ENCODE measurements at places on chromosomes 13 and 19.
A peak's percentile ranks its signal among the peaks of the same experiment; 100 is the strongest.

- no peak for DNase-seq
Measured at GRCh38 chr19:4889034-4889815, 13.5 kb downstream of the ARRDC5 start.

- DNase-seq = no peak
Measured at GRCh38 chr13:51825681-51826254, 19.2 kb downstream of the TMEM272 start.

- no peak for DNase-seq
Measured at GRCh38 chr19:29260477-29261317, 47.7 kb upstream of the UQCRFS1 start.

- no peak for DNase-seq
Measured at GRCh38 chr13:91126806-91127205, 220.7 kb upstream of the MIR17HG start.

- DNase-seq = no peak
Measured at GRCh38 chr13:111304041-111304544, 16.3 kb upstream of the TEX29 start.

GRCh38 chr13:38530492-38530891 lies 156.4 kb upstream of the FREM2 start:
- no peak for DNase-seq

DNA sequence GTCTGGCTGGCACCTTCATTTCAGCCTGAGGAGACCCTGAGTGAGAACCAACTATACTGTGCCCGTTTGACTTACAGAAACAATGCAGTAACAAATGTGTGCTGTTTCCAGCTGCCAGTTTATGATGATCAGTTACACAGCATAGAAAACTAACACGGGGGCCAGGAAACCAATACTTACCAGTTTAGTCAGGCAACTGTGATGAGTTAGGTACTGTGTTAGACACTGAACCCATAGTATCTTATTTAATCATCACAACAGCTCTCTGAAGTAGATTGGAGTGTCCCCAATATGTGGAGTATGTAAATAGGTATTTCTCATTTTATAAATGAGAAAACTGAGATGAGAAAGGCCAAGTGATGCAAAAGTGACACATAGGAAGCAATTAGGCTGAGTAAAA lies 620.9 kb upstream of the KLF12 start:
- no peak for DNase-seq

- no peak for DNase-seq
Measured at GRCh38 chr13:59771272-59771671, 392.5 kb downstream of the DIAPH3 start.

DNA sequence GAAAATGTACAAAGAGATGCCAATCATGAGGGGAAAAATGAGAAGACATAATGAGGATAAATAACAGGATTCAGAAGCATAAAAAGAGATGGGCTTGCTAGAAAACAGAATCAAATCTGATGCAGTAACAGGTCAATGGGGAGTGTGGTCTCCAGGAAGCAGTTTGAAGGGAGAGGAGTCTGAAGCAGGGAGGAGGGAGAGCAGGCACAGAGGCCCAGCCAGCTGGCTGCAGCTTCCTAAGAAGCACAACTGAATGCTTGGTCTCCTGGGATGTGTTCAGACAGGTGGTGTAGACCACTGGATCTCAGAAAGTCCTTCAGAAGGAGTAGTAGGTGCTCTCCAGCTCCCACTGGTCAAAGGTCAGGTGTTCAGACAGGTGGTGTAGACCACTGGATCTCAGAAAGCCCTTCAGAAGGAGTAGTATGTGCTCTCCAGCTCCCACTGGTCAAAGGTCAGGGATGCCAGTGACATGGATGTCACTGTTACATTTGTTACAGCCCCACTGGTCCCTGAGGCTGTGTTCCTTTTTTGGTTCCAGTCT lies 68.3 kb upstream of the UBAC2 start:
- DNase-seq = no peak

GRCh38 chr19:39831679-39832078 lies 2.3 kb downstream of the DYRK1B start:
- DNase-seq = no peak

DNA sequence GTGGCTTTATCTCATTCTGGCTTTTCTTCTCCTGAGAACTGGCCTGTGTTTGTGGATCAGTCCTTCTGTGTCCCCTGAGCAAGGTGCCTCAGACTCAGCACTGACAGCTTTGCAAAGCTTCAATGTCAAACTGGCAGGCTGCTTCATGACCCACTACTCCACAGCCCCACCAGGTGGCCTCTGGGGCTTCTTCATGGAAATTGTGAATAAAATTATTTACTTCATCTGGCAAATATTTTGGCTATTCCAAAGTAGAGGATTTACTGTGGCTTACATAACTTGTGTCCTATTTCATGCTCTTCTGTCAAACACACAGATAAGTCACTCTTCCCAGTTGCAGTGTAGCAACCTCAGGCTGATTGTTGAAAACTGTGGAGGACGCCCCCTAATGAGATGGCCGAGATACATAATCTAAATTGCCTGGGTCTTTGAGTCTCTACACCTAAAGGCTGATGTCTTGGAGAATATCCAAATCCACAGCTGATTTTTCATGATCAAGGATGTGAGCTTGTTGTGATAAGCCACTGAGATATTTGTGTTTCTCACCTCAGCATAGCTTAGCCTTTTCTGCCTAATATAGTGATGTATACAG lies 721.9 kb upstream of the SLC10A2 start:
- no peak for DNase-seq

- DNase-seq = no peak
Measured at GRCh38 chr13:66348745-66349690, 881.1 kb downstream of the PCDH9 start.

GRCh38 chr13:33235564-33235963 lies 50.0 kb downstream of the STARD13 start:
- DNase-seq = no peak

- no peak for DNase-seq
Measured at GRCh38 chr19:13882419-13882795, 5.5 kb downstream of the NANOS3 start.

- no peak for DNase-seq
Measured at GRCh38 chr13:87893186-87893585, 222.0 kb downstream of the SLITRK5 start.

GRCh38 chr19:35119091-35119490 lies 3.5 kb downstream of the FXYD3 start:
- DNase-seq = no peak

DNA sequence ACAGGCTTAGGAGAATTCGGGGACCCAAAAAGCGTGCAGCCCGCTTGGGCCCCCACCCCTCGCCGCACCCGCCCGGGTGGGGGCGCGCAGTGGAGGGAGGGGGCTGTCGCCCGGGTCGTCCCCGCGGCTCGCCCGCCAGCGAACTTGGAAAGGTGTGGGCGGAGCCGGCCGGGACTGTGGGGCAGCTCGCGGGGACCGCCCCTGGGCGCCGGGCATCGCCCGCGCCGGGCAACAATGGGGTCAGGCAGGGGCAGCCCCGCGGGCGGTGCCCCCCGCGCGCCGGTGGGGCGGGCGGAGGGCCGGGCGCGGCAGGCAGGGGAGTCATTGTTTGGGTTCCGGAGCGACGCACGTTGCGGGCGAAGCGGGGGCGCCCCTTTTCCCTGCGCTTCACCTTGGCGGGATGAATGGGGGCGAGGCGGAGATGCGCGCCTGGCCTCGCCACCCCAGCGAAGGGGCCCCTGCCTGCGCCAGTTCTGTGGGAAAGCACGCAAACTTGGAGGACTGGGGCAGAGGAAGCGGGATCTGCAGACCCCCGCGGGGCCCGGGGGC lies 647 bp upstream of the KLF12 start:
- peak; percentile 70 for DNase-seq

DNA sequence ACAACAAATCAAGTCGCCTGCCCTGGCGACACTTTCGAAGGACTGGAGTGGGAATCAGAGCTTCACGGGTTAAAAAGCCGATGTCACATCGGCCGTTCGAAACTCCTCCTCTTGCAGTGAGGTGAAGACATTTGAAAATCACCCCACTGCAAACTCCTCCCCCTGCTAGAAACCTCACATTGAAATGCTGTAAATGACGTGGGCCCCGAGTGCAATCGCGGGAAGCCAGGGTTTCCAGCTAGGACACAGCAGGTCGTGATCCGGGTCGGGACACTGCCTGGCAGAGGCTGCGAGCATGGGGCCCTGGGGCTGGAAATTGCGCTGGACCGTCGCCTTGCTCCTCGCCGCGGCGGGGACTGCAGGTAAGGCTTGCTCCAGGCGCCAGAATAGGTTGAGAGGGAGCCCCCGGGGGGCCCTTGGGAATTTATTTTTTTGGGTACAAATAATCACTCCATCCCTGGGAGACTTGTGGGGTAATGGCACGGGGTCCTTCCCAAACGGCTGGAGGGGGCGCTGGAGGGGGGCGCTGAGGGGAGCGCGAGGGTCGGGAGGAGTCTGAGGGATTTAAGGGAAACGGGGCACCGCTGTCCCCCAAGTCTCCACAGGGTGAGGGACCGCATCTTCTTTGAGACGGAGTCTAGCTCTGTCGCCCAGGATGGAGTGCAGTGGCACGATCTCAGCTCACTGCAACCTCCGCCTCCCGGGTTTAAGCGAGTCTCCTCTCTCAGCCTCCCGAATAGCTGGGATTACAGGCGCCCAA lies at the start of gene LDLR:
Gene LDLR, plus strand, starts transcription at position 210 of the 760 bp plus-strand sequence. Its CDS starts 86 bp downstream, at position 296.
- peak; percentile 80 for DNase-seq

GRCh38 chr13:66180836-66181235 lies 1049.3 kb downstream of the PCDH9 start:
- no peak for DNase-seq

DNA sequence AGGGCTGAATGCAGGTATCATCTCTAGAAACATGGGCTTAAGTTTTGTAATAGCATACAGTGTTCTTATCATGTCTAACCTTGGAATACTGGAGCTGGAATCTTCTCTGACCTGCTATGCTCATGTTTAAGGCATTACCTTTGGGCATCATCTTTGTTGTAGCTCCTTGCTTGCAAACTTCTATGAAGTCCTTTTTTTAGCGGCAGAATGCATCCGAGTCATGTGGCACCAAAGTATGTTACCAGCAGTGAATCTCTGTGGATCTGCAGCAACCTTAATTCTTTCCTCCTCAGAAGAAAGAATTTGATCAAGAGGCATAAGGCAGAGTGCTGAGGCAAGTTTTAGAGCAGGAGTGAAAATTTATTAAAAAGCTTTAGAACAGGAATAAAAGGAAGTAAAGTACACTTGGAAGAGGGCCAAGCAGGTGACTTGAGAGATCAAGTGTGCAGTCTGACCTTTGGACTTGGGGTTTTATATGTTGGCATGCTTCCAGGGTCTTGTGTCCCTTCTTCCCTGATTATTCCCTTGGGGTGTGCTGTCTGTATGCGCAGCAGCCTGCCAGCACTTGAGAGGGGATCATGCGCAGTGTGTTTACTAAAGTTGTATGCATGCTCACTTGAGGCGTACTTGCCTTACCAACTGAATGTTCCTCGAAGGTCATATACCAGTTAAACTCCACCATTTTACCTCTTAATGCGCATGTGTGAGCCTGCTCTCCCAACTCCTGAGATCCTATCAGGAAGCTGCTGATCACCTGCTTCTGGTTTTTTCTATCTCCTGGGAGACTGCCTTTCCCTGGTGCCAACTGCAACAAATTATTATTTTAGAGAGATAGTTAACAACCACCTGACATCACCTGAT lies 115.5 kb downstream of the LACC1 start:
- no peak for DNase-seq

DNA sequence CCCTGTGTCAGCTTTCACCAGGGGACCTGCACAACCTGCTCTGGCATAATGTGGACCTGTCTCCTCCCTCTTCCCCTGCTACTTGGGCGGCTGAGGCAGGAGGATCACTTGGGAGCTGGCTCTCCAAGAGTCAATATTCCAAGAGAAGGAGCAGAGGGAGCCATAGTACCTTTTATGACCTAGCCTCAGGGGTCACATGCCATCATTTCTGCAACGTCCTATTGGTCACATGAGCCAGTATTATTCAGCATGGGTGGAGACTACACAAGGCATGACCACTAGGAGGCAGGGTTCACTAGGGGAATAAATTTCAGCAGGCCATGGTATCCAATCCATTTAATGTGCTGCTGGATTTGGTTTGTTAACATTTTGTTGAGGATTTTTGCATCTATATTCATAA lies 12.0 kb upstream of the SHFL start:
- peak; percentile 52 for DNase-seq

- peak; percentile 26 for DNase-seq
Measured at GRCh38 chr13:24997367-24997967, 98.5 kb upstream of the PABPC3 start.

GRCh38 chr19:49362048-49362928 lies at the start of gene TEAD2:
Gene TEAD2 (minus strand): TSS chr19:49362416. CDS start chr19:49360075, 2,341 bp downstream.
- DNase-seq = peak; percentile 16

DNA sequence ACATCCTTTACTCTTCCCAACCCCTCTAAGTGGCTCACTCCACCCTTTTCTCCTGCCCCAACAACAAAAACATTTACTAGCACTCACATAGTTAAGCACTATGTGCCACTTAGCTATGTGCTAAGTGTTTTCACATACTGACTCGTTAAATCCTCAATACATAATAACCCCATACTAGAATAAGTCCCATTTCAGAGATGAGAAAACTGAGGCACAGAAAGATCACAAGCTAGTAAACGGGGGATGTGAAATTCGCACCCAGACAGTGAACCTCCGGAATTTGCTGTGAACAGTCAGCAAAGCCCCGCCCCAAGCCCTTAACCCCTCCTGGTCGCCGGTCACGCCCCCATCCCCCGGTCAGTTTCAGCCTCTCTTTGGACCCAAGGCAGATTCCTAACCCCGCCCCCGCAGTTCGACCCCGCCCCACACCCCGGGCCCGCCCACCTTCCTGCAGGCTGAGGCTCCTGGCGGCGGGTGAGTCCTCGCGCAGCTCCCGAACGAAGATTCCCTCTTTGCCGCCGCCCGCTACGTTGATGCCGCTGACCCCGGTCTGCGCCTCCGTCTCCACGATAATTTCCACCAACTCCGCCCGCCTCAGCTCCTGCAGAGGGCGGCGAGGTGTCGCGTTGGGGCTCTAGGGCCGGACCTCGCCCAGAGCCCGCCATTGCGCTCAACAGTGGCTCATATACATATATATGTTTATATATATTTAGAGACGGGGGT lies 9.8 kb downstream of the PRX start:
- peak; percentile 90 for DNase-seq

- DNase-seq = no peak
Measured at GRCh38 chr19:2462635-2463421, 6.1 kb upstream of the LMNB2 start.

DNA sequence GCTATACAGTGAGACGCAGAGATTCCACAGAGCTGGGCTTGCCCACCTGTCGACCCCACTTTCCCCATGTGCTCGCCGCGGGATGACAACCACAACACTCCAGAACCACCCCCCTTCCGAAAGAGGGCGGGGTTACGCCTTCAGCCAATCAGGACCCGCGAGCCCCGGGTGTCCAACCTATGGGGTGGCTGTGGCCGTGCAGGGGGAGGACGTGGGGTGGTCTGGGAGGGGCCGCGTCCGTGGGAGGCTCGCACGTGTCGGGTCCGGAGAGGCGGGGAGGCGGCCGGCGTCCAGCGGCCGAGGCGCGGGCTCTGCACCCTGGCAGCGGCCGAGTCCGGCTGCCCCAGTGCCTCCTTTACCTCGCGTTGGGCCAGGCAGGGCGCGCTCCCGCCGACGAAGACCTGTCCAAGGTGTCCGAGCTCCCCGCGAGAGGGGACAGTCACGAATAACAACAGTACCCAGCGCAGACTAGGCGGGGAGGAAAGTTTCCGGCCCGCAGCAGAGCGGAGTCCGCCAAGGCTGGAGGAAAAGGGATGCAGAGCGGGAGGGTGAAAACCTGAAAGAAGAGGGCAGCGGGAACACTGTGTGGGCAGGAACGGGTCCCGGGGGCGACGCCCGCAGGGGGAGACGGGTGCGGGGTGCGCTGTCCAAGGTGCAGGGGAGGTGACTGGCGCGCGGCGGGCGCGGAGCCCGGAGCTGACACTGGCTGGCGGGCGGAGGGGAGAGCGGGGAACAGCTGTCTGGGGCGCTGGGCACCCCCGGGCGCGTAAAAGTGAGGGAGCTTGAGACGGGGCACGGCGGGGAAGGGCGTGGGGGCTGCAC lies 911 bp downstream of the ENOX1 start:
- no peak for DNase-seq

- DNase-seq = no peak
Measured at GRCh38 chr13:76913898-76914297, 27.7 kb upstream of the KCTD12 start.
